Mucosa of gallbladder (tissue), 1 donor: ENCODE measurements at places on chromosomes 1 and 21. TPM values are rescaled to one million over a fixed set of nuclear protein-coding genes. Genes with fewer than 3 reads are reported as not detected.
A peak's percentile ranks its signal among the peaks of the same experiment; 100 is the strongest.

Gene IL23R
- 0.32 TPM for total RNA-seq

GRCh38 chr1:79694241-79694640, 687.7 kb upstream of the ADGRL4 start:
- DNase-seq: no peak

- no peak for DNase-seq
Measured at GRCh38 chr1:61388566-61388965, 306.2 kb downstream of the NFIA start.

DNA sequence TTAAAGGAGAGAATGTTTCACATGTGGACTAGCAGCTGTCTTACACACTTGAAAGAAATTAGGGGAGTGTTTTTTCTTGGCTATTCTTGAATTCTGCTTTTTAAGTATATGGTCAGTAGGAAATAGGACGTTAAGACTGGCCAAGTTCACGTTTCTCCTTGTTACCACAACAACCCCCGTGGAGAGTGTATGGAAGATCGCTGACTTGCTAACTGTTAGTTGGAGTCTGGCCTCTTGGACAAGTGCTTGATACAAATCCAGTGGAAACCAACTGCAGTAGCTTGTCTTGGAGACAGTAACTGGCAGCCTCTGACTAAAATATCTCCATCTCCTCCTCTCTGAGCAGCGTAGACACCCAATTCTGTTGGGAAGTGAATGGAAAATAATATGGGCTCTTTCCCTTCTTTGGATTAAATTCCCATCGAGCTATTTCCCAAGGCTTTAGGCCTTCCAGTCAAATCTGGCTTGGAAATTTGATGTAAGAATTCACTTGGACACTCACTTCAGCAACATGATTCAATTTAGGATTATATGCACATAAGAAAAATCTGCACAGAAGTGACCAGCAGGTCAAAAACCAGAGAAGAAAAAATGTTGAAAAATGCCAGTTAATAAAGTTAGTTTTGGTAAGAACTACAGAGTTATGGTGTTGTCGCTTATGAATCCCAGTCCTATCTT, 3.6 kb upstream of the NFIA start:
- DNase-seq: no peak

- peak; percentile 31 for DNase-seq
Measured at GRCh38 chr1:66981679-66982078, 56.9 kb downstream of the MIER1 start.
